H7 (cell line): ENCODE measurements at places on chromosomes 4 and X.

GRCh38 chr4:30610361-30610760 lies 109.8 kb upstream of the PCDH7 start:
- DNase-seq, result no peak

- DNase-seq, result no peak
Measured at GRCh38 chrX:9393571-9393970, 71.3 kb upstream of the TBL1X start.

DNA sequence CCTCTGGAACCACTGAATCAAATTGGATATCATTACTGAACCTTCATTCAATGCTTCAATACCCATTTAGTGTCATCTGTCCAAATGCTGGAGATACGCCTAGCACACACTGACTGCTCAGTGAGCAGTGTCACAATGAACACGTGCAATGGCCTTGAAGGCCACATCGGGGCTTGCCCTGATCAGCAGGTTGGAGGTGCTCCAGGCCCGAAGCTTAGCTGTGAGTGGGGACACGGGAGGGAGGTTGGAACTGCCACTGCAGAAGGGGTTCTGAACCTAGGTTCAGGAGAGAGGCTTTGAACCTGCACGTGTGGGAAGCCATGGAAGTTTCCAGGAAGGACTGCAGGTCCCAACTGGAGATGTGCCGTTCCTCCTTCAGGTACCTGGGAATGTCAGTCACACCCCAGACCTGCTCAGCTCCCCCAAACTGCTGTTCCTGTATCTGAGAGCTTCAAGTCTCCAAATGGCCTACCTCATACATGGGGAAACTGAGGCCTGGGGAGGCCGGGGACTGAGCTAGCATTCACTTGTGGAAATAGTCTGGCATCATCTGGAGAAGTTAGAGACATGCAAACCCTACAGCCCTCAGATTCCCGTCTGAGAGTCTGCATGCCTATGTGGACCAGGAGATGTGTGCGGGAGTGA lies 1.9 kb upstream of the WAS start:
- no peak for DNase-seq

- no peak for DNase-seq
Measured at GRCh38 chr4:68021185-68021584, 57.9 kb upstream of the TMPRSS11A start.

GRCh38 chr4:3753726-3754412 lies 12.3 kb upstream of the ADRA2C start:
- DNase-seq, result peak; percentile 84

DNA sequence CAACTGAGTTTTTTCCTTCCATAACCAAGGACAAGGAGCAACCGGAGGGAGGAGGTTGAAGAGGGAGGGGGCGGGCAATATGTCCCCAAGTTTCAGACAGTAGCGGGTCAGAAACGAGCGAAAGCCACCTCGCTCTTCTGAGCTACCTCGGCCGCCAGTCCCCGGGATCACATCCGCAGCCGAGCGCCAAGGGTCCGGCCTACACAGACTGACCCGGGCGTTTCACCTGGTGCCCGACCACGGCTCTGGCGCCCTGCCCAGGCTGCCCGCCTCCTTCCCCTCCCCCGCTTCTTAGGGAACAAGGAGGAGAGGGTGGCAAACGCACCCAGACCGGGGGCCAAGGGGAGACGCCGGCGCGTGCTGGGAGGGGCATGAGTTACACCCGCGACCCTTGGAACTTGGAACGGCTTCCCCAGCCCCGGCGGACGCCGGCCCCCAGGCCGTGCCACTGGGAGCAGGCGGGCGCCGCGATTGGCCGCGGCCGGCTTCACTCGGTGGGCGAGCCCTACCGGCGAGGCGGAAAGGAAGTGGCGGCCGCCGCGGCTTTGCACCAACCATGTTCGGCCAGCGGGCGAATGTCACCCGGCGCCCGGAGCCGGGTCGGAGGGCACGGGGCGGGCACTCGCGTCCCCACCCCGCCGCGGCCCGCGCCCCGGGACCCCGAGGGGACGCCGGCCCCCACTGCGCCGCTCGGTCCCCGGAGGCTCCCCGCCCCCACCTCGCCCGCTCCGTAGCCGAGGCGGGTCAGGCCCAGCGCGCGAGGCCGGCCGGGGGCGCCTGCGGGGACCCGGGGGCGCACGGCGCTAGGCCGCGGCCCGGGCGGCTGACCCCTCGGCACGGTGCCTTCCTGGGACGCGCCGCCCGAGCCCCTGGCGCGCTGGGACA lies 1.5 kb downstream of the IRF2 start:
- DNase-seq, result peak; percentile 91

DNA sequence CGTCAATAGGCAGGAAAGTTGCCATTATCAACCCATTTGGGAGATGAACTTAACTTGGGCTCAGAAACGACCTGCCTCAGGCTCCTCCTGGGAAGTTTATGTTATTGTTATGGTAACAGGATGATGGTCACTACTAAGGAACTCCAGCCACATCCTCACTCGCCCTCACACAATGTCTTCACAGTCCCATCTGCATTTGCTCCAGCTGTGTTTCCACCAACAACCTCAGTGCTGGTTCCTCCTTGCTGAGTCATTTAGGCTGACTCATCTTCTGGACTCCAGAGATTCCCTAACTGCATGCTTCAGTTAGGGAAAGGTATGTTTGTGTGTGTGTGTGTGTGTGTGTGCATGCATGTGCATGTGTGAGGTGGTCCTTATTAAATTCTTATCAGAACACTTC lies 293.4 kb upstream of the BOD1L1 start:
- no peak for DNase-seq

- DNase-seq, result no peak
Measured at GRCh38 chrX:155115174-155115819, 44.0 kb downstream of the BRCC3 start.

DNA sequence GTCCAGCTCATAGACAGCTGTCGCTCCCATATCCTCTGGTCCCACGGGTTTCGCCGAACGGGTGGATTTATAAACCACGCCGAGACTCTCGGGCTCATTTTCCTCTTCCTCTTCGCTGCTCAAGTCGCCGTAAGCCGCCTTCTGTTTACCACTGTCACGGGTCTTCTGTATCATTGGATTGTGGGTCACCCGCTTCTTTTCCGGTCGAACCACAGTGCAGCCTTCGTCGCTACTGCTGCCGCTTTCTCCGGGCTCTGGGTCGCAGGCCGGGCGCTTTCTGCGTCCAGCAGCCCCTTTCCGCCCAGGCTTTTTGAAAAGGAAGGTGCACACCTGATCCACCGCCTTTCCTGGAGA lies 311 bp downstream of the RNF113A start:
- no peak for DNase-seq

DNA sequence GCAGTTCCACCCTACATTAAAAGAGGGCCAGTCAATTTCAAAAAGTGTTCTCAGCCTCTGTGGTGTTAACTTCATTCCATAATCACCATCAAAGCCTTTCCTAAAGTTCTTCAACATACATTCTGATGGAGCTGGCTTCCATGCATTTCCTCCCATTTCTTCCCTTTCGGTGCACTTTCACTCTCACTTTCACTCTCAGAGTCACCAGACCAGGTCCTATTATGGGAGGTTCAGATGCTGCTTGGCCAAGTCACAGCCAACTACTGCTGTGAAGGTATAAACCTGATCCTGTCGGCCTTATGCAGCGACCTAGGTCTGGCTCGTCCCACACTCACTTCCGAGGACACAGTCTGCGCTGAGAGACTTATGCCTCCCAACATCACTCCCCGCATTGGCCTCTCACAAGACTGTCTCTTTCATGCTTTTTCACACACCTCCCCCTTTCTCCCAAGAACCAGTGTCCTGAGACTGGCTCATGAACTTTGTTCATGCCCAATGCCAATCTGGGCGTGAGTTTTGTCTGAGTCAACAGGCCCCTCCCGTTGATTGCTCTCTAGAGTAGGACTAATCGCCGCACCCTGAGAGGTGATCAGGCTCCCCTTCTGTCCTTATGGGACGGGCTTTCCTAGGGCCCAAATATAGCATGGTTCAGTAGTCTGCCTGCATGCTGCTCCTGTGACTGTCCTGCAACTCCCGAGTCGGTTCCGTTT lies 60.8 kb upstream of the XAGE1B start:
- DNase-seq, result no peak

DNA sequence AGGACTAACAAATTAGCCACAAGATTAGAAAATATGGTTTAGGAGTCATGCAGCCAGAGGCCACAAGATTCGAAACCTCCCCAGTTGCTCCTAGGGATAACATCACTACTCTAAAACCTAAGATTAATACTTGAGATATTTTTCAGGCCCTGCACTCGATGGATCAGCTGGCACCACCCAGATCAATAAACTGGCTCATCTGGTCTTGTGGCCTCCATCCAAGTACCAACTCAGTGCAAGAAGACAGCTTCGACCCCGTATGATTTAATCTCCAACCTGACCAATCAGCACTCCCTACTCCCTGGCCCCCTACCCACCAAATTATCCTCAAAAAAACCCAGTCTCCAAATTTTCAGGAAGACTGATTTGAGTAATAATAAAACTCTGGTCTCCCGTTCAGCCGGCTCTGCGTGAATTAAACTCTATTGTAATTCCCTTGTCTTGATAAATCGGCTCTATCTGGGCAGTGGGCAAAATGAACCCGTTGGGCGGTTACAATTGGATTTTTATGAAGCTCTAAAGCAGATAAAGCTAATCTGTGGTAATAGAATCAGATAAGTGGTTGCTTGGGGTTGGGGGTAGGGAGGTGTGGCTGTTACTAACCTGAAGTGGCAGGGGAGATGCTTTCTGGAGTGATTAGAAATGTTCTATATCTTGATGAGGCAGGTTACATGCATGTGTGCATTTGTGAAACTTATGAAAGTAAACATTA lies 91.8 kb upstream of the ATXN3L start:
- no peak for DNase-seq

DNA sequence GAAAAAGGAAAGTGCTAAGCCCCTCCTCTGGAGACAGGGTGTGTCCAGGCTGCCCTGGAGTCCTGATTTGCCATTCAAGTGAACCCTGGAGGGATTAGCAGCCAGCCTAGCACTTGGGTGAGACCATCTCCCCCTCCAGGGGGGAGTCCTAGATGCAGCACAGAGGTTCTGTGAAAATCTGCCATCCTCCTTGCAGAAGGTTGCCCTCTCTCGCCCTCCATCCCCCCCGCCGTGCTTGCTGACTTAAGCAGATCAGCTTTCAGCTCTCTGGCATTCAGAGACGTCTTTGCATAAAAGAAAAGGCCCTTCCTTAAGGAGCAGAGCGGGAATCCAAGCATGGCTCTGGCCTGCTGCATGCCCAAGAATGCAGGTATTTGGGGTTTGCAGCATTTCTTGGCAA lies 102.1 kb upstream of the SCML1 start:
- peak; percentile 51 for DNase-seq

- DNase-seq, result no peak
Measured at GRCh38 chr4:48329976-48330375, 11.4 kb upstream of the SLAIN2 start.

DNA sequence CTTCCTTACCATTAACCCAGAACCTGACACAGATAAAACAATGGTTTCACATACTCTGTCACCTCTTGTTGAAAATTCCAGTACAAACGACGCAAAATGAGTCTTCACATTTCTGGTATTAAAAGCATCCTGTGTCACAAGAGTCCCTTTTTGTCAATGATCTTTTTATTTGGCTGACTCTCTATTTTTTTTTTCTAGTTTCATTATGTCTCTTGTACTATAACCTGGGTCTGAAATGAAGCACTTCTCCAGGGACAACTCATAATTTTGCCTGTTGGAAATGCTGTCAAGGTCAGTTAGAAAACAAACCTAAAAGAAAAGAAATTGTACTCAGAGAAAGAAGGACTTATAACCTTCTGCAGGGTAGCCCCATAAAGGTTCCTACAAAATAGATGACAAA lies 93.1 kb downstream of the NR3C2 start:
- DNase-seq, result no peak

- no peak for DNase-seq
Measured at GRCh38 chrX:2351321-2351720, 149.5 kb downstream of the DHRSX start.

DNA sequence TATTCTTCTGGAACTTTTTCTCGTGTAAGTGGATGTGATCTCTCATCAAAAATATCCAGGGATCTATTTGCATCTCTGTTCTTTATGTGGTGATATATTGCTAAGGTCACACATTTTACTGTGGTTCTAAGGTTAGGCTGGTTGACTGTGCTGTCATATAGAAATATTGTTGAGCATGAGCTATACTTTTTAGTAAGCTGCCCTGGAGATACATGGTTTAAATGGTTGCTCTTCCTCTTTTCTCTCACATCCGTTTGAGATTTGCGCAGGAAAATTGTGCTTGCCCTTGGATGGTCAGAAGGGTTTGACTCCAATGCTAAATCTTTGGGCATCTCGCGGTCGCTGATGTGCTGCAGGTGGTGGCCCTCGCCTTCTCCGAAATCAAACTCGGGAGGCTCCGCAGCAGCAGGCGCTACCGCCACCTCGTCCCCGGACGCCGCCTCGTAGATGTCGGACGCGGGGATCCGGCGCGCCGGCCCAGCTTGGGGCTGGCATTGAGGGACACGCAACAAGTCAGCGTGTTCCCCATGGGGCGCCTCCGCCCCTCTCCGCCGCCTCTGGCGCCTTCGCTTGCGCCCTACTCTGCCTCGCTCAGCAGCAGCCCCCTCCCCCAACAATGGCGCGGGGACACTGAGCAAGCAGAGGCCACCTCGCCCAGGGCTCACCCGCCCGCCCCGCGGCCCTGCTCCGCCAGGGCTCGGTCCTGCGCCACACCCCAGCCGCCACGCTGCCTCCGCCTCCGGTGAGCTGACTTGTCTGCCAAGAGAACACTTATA lies 154.5 kb downstream of the MSN start:
- DNase-seq, result peak; percentile 6

- DNase-seq, result no peak
Measured at GRCh38 chr4:146159384-146160058, 16.0 kb upstream of the LSM6 start.

DNA sequence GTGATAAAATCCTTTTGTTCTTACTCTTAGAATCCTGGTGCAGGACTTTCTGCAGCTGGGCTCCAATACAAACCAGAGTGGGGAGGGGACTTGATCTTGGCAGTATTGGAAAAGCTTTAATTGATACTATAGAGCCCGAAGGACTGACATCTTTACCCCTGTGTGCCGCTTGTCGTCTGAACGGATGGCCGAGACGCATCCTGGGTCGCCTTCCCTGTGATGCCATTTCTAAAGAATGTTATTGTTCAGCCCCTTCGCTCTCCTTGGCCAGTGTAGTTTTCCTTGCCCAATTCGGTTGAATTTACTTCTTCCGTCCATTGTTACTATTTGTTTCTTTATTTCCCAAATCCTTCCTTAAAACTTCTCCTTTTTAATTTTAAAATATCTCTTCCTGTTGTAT lies 80.9 kb downstream of the CLDN34 start:
- DNase-seq, result peak; percentile 54

DNA sequence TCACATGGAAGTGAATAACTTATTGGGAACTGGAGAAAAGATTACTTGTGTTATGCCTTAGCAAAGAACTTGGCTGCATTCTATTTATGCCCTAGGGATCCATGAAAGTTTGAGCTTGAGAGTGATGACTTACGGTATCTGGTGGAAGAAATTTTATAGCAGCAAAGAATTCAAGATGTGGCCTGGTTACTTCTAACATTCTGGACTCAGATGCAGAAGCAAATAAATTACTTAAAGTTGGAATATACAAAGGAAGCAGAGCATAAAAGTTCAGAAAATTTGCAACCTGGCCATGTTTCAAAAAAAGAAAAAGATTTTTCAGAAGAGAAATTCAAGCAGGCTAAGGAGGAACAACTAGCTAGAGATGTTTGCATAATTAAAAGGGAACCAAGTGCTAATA lies 252.3 kb upstream of the WDFY3 start:
- no peak for DNase-seq
